OCI-LY7 (cell line): ENCODE measurements at places on chromosomes 4 and X. TPM values are rescaled to one million over a fixed set of nuclear protein-coding genes. Genes with fewer than 3 reads are reported as not detected.

The TMSB15A gene
- total RNA-seq = not detected in 2 replicates

DNA sequence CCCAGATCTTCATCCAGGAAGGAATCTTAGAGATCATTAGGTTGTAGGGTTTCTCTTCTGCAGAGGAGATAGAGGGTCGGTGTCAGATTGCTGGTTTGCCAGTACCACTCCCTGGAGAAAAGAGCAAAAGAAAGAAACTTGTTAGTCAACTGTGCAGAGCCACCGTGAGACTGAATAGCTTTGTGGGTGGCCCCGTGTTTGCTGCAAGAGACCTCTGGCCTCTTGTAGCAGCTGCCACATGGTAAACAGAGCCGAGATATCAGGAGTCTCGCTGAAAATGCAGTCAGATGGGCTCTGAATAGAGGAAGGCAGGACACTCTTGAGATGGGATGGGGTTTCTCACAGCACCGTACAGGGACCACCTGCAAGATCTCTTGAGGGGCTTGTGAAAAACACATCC is 149.7 kb downstream of the PTTG2 start:
- DNase-seq = no peak

The IGSF1 gene
- total RNA-seq = not detected in 2 replicates

The SYN1 gene
- not detected in 2 replicates for total RNA-seq

DNA sequence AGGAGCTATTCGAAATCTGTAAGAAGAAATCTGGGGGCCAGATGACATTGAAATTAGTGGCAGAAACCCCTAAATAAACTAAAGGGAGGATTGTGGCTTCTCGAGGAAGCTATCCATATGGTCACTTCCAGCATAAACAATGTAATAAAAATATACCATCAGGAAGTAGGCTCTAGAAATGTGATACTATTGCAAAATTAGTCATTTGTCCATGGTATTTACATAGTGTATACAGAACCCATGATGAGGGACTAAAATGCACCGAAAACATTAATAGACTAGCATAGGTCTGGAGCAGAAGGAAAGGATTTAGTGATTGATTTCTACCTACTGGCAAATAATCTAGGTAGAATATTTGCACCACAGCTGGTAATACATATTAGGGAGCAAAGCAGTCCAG is 1344.0 kb downstream of the FSTL5 start:
- DNase-seq = no peak

GRCh38 chr4:186676531-186677161 is 47.0 kb downstream of the FAT1 start:
- DNase-seq = no peak

The NLGN3 gene
- total RNA-seq = 1.3 and 1.7 TPM in 2 replicates

- no peak for DNase-seq
These were observed 9.9 kb downstream of the MED12 start for GRCh38 chrX:71128166-71128833.

The NXF2B gene
- total RNA-seq = not detected in 2 replicates

- no peak for DNase-seq
These were observed 115.1 kb downstream of the GALNTL6 start for GRCh38 chr4:171928336-171928735.

- DNase-seq = peak; percentile 70
These were observed at the start of gene NUDT11 for GRCh38 chrX:51496501-51497291. Gene NUDT11 (minus strand): TSS chrX:51496592. CDS start chrX:51496444, 148 bp downstream.

The CACNA1F gene
- total RNA-seq = not detected in 2 replicates

GRCh38 chrX:124033821-124034220 is 72.3 kb downstream of the STAG2 start:
- DNase-seq = no peak

GRCh38 chrX:14039344-14039743 is 9.7 kb upstream of the GEMIN8 start:
- peak; percentile 59 for DNase-seq

GRCh38 chr4:113699772-113700171 is 61.8 kb downstream of the CAMK2D start:
- DNase-seq = no peak

GRCh38 chrX:45233531-45233930 is 32.9 kb upstream of the DIPK2B start:
- DNase-seq = no peak

DNA sequence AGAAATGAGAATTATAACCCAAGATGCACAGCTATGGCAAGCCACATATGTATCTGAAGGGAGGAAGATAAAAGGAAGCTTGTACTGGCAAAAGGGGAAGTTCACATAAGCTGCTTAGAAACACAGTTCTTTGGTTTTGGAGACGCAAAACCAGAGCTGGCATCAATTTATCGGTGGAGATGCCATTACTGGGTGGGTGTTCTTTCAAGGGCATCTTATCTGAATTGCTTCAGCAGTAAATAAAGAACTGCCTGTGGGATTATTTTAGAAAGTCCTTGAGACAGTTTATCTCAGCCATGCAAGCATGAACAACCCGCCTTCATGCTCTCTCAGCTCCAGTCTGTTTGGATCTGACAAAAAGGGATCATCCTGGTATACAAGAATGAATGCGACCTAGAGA is 60.8 kb downstream of the DDX60 start:
- no peak for DNase-seq

The PLAC1 gene
- total RNA-seq = not detected in 2 replicates

DNA sequence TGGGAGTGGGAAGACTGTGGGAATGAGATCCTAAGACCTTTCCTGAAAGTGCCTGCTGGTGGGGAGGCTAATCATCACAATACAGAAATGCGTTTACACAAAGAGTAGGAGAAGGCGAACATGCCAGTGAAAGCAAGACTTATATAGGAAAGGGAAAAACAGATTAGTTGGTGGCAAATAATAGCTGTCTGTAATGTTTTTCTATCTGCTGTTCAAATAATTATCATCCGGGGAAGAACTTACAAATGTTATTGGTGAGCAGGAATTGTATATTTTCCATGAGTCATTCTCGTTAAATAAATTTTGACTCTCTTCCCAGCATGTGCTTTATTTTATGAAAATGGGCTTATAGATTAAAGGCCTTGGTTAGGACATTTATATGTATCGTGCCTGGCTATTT is 196.5 kb downstream of the ARHGAP10 start:
- DNase-seq = no peak

GRCh38 chr4:165667969-165668368 is 205.1 kb upstream of the TLL1 start:
- DNase-seq = no peak

The SPANXD gene
- total RNA-seq = not detected in 2 replicates

GRCh38 chr4:24510091-24510490 is 74.3 kb downstream of the DHX15 start:
- DNase-seq = no peak

DNA sequence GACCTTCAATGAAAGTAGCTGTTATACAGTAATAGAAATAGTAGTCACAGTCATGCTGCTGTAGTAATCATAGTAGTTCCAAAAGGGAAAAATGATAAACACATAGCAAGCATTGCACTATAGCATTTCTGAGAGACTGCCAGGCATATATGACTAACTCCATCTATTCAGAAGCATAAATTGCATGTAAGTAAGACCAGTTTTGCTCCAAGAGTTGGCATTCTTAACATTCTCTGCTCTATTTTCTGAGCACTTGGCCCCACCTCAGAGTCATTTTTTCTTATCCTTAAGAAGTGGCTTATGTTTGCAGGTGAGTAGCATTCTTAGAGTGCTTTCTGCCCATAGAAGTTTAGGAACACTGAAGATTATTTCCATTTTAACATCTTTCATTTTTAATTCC is 490.3 kb upstream of the TECRL start:
- DNase-seq = no peak

GRCh38 chr4:72942565-72942964 is 127.0 kb downstream of the COX18 start:
- no peak for DNase-seq

The SHROOM3 gene
- not detected in 2 replicates for total RNA-seq

DNA sequence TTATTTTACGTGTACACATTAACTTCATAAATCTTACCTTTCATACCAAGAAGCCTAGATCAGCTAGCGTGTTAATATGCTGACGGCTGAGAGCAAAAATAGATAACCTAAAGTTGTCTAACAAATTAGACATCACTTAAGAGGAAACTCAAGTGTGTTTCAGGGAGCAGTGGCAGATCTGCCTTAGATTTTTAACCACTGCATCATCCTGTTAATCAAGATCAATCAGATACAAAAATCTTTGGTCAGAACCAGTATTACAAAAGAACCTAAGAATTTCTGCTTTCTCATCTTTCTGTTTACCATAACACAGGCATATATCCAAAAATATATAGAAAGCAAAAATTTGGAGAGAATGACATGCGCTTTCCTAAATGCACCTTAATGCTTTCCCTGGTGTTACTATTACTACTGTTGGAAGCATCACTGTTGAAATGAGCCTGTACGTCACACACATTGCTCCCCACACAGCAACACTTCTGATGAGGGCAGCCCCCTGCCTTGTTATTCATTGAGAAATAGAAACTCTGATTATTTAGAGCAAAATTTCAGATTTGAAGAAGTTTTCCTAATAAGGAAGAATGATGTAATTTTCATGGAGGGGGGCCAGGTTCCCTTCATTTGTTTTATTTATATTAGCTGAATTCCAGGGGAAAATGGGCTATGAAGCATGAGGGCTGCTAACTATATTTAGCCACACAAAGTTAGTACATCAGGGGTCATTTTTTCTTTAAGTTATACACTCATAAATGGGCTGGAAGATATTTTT is 152.3 kb downstream of the CBR4 start:
- no peak for DNase-seq

DNA sequence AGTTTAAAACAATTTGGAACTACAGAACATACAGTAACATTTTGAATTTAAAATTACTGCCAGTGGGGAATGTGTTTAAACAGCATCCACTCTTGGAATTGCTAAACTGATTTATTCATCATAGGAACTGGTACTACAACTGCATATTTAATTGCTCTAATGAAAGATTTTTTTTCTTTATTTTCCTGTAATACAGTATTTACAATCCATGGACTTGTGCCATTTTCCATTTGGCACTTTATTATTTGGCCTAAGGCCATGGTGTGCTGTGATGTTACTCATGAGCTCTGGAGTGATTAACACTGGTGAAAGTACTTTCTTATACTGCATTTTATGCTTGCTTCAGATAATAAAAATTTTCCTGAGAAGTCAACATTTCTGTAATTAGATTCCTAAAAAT is 69.7 kb upstream of the NUDT6 start:
- DNase-seq = no peak

The GRIA2 gene
- not detected in 2 replicates for total RNA-seq

- DNase-seq = peak; percentile 85
These were observed 492 bp upstream of the NKX3-2 start for GRCh38 chr4:13544606-13545393.

DNA sequence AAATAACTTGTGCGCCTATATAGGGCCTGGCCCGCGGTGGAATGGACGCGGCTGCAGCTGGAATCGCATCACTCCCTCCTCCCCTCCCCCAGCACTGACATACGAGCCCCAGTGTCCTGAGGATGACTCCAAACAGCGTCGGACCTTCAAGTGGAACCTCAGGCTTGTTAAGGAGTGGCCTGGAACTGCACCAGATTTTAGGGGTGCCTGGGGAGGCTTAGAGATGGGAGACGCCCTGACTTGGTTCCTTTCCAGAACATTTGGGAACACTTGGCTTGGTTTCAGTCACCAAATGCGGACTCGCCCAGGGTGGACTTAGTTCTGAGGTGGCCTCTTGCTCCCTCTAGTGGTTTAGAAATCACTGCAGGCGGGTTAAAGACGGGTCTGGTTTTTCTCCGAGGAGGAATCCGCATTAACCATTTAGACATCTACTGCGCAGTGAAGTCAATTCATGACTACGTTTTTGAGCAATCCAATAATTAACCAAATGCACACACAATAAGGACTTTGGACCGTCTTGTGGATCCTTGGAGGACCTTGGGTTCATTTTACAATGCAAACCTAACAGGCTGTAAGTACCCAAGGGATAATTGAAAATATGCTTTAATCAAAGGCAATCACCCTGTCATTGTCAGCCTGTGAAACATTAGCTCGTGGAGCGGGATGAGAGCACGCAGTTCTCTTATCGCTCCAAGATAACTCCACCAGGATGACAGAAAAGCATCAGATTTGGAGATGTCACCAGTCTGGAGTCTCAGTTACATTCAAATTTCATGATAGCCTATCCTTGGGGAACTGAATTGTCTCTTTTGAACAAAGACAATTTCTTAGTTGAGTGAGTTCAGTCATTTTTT is 11.2 kb upstream of the PDGFRA start:
- DNase-seq = peak; percentile 75

DNA sequence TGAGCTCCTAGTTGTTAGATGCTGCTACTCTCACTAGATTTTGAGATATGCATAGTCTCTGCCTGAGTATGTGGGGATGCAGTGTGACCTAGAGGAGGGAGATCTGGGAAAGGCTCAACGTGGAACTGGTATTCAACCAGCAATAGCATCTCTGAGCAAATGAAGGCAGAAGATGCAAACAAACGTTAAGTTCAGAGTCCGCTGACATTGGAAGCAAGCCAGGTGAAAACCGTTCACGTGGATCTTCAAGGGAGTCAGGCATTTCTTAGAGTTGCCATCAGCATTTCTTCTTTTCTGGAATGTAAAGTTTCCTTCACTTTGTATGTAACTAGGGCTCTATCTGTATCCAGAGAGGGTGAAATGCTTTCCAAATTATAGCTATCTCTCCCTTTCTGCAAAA is 59.9 kb downstream of the C4orf51 start:
- no peak for DNase-seq

DNA sequence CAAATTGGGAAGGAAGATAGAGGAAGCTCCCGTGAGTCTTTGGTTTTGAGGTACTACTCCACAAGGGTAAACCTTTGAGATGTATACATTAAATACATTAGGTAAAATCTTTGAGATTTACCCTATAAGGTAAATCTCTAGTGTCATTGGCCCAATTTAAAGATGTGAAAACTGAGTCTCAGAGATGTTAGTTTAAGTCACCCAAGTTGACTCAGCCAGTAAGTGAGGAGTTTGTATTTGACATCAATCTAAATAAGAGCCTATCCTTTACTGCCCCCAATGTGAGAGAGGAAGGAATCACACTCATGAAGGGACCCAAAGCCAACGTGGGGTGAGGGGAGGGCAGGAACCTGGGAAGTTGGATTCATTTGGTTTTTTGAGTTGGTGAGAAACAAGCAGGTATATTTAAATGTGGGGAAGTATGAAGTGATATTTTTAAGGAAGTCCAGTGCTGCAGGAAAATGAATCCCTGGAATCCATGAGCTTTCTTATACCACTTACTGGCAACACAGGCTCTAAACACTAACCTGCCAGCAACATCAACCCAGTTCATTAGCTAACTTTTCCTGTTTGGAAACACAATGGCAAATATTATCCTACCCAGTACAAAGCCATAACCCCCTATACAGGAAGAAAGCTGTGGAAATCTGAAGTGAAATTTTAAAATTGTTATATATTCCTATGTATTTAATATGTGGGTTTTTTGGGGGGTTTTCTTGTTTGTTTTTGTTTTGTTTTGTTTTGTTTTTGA is 55.3 kb downstream of the PALLD start:
- DNase-seq = no peak

- DNase-seq = peak; percentile 20
These were observed 811 bp downstream of the TMEM187 start for GRCh38 chrX:153973127-153974002.
